ENCODE measurements at places on chromosomes 12 and 14.

DNA sequence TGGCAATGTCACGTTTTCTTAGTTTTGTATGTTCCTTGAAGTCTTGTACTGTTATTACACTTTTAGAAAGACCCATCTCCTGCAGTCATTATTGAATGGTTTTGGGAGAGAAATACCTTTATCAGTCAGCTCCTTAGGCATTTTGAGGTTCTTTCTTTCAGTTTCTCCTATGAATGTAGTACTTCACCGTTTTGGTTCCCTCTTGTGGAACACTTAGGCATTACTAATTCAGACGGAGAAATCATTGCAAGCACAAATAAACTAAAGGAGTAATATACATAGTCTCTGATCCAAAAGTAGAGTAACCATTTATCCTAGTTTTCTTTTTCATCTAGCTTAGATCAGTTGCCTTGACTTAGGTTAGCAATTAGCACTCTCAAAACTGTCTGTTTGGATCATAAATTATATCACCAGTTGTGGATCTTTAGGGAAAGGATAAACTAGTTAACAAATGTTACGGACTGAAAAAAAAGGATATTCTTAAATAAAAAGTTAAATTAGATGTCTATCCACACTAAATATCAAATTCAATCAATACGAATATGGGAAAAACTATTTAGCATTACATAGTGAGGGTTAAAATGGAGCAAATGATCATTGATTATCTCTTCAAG is 1538.3 kb upstream of the SEL1L start:
- peak; percentile 29 for DNase-seq

DNA sequence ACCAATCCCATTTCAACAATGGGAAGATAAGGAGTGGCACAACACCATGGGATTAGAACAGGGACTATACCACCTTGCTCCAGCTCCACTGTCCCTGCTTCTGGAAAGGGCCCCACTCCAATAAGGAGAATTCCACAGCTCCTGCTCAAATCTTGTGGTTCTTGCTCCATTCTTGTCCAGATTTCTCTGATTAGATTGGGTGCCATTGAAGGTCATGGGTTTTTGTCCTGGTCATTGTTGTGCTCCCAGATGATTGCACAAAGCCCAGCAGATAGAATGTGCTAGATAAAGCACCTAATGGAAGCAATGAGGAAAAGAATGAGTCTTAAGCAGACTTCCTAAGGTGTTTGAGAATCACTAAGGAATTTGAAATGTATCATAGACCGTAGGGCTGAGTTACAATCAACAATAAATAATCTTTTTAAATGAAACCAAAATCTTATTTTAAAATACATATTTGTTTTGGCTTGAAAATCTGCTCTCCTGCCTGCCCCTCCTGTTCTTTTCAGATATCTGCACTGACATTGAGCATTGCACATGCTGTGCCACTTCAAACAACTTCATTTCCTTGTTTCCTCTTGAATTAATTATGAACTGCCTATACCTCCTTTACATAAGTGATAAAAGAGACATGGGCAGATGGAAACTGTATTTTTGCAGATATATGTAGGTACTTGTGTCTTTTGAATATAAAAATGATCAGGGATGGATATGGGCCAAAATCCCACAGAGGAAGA is 115.9 kb downstream of the FGD4 start:
- no peak for DNase-seq

DNA sequence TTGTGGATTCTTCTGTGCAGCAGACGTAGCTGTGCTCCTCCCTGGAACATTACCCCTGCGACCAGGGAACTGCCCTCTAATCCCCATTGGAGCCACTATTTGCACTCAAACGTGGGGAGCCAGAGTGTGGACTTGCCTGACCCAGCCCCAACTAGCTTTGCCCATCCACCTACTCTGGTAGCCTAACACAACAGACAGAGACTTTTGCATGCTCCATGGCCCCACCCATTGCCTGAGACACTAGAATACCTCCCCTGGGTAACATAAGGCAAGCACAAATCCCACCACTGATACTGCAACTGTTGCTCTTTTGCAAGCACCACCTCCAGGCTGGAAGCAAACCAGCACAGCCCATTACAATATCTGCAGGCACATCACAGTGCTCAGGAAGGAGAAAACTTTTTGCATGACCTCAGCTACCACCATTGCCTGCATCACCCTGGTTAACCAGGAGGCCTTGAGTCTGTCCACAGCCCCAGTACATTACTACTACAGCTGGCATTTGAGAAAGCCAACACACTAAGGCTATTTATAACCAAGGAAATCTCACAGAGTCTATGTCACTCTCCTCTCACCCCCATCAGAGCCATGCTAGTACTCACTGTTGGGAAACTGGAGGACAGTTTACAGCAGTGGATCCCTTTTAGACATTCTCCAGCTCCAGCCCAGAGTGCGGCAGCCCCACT is 15.0 kb downstream of the CEP128 start:
- no peak for DNase-seq

DNA sequence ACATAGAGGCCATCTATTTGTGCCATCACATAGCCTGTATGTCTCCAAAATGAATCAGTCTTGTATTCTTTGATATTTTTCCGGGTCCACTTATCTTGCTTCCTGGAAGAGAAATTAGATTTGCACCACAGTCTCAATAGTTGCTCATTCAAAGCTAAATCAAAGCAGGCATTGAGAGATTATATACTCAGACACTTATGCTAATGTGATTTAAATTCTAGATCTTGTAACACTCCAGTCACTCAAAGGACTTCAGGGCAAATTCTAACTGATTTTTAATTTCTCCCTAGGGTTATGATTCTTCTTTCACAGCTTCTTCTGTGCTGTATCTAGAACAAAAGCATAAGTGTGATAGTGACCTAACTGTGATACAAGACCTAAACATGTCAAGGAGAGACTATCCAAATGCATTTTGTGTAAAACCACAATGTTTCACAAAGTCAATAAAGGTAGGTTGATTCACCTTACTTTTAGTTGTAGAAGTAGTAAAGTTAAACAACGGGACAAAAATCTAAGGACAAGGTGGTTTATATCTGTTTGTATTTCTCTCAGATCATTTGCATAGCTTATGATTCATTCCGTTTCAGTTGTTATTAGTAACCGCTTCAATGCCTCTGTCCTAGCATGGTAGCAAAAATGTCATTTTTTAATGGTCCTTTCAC is 26.8 kb downstream of the PLBD1 start:
- DNase-seq: no peak

DNA sequence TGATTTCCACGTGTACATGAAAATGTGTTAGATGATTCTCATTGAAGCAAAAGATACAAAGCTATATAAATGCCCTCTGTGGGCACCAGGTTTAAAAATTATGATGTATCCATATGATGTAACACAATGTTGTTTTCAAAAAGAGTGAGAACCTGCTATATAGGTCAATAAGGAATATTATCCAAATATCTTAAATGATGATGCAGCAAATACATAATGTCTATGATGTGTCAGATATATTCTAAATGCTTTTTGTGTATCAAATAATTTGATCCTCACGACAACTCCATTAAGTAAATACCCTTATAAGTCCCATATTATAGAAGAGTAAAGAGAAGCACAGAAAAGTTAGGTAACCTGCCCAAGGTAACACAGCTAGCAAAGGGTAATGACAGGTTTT is 393.0 kb upstream of the DCN start:
- DNase-seq: no peak

- no peak for DNase-seq
Observed at GRCh38 chr12:91880528-91880927, 265.1 kb downstream of the BTG1 start.

- no peak for DNase-seq
Observed at GRCh38 chr12:43057566-43057965, 468.0 kb upstream of the PRICKLE1 start.

- DNase-seq: no peak
Observed at GRCh38 chr12:102970780-102971179, 13.3 kb downstream of the ASCL1 start.

DNA sequence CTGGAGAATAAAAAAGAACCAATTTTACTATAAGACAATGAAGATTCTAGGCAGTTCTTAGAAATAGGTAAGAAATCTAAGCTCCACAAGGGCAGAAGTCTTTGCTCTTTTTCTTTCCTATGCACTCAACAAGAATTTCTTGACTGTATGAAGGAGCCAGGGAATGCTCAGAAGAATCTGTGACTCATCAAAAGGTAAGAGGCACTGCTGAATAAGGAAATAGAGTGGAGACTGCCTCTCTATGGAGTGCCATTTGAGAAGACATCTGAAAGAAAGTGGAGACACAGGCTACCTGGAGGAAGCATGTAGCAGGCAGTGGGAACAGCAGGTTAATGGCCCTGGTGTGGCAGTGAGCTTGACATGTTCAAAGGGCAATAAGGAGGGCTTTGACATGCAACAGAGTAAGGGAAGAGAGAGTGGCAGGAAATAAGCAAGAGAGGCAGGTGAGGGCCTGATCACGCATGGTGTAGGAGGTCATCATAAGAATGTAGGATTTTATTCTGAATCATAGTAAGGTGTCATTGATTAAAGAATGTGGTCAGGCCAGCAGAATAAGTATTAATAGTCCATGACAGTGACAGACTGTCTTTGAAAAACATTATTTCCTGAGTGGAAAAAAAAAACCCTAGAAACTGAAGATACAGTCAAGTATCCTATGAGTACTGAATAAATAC is 446.7 kb upstream of the GARIN6 start:
- DNase-seq: no peak

GRCh38 chr12:68498736-68499135 is 112.0 kb upstream of the RAP1B start:
- DNase-seq: no peak

DNA sequence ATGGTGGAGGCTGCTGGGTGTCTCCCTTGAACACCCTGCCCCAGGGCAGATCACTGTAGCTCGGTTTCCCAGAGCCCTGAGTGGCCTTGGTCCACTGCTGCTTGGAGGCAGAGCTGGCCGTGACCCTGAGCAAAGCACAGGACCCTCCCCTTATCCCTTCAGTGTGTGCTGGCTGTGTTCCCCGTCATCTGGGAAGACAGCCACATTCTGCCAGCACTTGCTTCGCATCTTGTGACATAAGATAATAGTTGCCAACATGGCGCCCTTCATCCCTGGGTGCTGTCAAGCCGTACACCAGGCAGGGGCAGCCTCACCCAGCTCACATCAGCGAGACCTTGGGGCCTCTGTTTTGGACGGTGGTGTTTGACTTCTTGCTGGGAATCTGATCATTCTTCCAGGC is 12.1 kb upstream of the ALDH2 start:
- no peak for DNase-seq

DNA sequence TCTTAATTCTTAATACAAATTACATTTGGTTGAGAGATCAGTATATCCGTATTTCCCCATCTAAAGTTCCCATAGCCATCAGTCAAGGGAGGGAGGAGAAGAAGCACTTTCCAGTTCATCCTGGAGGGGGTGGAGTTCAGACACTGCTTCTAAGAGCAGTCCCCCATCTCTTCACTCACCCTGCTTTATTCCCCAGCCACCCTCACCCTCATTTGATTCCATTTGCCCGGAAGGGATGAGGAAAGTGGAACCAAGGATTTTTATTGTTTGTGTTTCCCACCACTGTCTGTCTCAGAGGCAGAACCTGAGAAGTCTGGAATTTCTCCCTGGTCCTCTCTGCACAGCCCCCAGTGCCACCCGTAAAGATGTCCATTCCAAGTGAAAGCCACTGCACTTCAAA is 134.2 kb upstream of the HIF1A start:
- DNase-seq: peak; percentile 51

DNA sequence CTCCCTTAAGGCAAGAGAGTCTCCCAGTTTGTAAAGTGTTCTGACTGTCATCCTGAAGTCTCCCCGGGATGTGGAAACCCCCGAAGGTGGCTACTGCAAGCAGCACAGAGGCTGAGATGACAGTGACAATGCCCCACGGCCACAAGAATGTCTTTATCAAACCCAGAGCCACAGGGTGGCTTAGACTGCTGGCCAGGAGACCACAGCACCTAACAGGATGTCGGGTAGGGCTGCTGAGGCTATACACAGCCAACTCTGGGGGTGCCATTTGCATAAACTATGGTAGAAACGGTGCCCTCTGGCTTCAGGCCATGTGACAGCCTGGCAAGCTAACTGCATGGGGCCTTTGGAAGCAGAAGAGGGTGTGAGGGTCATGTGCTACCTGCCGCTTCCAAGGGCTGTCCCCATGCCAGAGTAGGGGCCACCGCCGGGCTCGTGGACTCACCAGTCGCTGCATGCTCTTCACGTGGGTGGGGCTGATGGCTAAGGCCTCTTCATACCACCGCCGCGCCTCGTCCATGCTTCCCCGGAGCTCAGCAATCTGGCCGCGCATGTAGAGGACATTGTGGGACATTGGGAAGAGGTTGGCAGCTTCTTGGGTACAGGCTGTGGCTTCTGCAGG is 180.9 kb downstream of the CALM1 start:
- no peak for DNase-seq

DNA sequence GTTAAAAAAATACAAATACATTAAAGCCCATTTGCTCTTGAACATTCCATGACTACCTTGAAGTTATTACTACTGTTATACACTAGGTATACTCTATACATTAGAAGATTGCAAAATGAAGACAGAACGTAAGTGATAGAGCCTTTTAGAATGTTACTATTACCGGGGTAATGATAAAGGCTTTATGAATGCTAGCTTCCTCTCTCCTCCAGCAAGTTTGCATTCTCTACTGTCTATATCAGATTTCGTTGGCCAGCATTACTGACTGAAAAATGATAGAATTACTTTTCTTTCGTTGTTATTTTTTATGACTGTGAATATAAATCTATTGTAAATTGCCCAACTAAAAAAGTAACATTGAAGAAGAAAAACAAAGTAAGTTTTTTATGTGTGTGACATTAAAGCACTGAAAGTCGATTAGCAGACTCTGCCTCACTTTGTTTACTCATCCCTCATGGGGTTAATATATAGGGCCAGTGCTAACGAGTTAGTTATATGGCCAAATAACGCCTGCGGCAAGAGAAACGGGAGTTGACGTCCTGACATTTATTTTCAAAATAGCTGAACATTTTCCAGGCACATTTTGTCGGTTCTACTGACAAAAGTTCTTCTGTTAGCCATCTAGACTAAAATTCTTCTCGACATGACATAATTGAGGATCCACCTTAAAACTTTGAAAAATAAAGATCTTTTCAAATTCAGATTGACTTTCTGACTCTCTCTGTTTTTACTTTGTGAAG is 163.8 kb upstream of the KITLG start:
- no peak for DNase-seq

- DNase-seq: no peak
Observed at GRCh38 chr12:107360482-107360881, 267.1 kb upstream of the CRY1 start.

DNA sequence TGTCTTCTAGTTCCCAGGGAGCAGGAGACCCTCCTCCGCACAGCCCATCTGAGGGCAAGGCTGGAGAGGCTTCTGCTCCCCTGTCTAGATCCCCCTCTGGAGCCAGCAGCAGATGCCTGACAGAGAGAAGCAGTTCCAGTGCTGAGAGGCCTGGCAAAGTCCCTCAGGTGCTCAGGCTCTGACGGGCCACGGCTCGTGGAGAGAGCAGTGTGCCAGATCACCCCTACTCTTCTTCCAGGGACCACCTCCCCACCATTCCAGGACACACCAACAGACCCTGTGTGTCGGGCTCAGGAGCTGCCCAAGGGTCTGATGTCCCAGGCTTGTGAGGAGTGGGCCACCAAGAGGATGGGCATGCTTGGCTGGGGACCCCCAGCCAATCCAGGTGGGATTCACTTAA is 22.5 kb upstream of the C14orf180 start:
- no peak for DNase-seq

All from SW480 (cell line).